ENCODE measurements at places on chromosomes 7 and 10.

DNA sequence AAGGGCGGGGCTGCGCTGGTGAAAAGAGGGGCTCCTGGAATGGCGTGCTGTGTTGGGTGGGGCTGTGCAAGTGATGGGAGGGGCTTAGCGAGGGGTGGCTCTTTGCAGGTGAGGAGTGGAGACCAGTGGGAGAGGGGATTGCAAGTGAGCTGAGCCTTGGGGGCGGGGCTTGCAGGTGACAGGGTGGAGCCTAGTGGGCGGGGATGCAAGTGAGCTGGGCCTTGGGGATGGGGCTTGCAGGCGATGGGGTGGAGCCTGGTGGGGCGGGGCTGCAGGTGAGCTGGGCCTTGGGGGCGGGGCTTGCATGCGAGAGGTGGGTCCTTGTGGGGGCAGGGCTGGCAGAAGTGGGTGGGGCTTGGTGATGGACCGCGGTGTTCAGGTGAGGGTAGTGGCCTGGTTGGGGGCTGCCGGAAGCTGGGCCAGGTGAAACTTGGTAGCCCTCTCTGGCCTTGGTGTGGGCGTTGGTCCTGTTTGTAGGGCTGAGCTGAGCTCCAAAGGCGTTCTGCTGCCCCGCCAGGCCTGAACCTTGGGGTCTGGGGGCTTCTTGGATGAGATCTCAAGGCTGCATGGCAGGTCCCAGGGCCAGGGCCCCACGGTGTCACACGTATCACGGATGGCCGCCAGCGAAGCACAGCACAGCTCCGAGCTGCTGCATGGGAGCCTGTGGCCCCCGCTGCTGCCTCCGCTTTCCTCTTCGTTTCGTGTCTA is 743 bp upstream of the PITRM1 start:
- no peak for DNase-seq

DNA sequence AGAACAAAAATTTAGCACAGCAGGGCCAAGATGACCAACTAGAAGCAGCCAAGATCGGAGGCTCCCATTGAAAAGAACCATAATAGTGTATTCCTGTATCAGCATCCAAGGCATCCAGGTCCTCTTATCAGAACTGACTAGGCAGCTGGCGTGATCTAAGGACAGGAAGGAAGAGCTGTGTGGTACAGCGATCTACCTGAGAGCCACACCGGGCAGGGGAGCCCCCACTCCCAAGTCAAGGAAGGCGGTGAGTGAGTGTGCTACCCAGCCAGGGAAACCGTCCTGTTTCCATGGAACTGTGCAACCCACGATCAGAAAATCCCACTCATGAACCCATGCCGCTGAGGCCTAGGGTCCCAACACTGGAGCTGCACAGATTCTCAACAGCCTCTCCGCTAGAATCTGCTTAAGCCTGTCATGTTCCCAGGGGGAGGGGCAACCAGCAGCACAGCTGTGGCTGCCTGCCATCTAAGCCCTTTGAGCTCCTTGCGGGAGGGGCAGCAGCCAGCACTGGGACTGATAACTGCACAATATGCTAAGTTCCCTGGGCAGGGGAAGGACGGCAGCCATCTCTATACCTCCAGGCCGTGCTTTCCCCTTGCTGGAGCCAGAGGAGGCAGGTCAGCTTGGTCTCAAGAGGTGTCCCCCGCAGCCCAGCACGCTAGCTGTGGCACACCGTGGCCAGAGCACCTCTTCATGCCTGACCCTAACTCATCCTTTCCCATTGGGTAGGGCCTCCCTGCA is 213.0 kb upstream of the SMIM30 start:
- no peak for DNase-seq

DNA sequence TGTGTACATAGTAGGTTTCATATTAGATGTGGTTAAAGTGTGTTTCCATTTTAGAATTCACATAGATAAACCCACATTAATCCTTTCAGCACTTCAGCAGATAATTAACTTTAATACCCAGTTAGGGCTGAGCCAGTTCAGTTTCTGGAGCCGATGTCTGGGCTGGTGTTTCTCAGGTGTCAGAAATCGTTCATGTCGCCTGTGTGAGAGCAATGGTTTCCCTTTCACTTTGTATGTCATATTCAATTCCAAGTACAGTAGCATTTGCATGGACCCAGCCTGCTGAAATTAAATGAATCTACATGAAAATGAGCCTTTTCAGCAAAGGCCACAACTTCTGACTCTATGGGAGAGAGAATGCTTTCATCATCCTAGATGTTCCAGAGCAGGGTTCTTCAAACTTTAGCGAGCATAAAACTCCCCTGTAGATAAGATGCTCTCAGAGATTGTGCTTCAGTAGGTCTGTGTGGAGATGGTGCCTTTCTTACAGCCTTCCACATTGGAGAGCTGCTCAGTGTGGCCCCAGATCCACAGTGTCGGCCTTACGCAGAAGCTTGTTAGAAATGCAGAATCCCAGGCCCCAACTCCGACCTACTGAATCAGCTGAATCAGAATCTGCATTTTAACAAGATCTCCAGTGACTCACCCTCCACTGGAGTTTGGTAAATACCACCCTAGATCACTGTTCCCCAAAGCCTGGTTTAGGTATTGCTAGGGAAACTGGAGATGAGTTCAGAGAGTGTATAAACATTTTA is 19.6 kb downstream of the WIPF3 start:
- no peak for DNase-seq

- DNase-seq: no peak
These were observed 283.9 kb upstream of the DKK1 start for GRCh38 chr10:52030051-52030790.

DNA sequence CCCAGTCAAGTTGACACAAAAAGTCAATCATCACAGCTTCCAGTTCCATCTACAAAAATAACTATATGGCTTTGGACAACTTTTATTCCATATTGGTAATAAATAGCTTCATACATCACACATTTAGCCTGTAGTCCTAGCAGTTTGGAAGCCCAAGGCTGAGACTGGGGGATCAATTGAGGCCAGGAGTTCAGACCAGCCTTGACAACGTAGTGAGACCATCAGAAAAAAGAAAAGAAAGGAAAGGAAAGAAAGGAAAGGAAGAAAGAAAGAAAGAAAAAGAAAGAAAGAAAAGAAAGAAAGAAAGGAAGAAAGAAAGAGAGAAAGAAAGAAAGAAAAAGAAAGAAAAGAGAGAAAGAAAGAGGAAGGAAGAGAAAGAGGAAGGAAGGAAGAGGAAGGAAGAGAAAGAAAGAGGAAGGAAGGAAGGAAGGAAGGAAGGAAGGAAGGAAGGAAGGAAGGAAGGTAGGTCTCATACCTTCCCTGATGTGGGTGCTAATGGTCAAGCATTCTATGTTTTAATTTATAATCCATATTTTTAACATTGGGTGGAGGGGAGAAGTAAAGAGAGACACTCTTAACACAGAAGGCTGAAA is 37.8 kb downstream of the CAV1 start:
- DNase-seq: no peak

GRCh38 chr10:88110355-88110754 is 246.9 kb downstream of the PTEN start:
- no peak for DNase-seq

- no peak for DNase-seq
These were observed 207.7 kb upstream of the TEX47 start for GRCh38 chr7:89002981-89003956.

DNA sequence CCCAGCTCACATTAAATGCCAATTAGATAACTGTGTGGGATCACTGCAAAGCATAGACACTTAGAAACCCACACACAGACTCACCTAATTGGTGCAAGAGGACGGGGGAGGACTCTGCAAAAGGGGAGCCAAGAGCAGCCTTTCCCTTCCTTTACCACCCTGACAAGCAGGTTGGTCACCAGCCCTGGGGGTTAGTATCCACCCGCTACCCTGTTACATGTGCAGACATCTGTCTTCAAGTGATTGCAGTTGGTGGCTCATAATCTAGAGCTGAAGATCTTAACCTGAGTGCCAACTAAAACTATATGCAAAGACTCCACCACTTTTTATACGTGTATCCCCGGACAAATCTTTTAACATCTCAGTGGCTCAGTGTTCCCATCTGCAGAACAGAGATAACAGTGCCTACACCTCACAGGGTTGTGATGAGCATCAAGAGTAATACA is 56.9 kb downstream of the SORBS1 start:
- DNase-seq: no peak

DNA sequence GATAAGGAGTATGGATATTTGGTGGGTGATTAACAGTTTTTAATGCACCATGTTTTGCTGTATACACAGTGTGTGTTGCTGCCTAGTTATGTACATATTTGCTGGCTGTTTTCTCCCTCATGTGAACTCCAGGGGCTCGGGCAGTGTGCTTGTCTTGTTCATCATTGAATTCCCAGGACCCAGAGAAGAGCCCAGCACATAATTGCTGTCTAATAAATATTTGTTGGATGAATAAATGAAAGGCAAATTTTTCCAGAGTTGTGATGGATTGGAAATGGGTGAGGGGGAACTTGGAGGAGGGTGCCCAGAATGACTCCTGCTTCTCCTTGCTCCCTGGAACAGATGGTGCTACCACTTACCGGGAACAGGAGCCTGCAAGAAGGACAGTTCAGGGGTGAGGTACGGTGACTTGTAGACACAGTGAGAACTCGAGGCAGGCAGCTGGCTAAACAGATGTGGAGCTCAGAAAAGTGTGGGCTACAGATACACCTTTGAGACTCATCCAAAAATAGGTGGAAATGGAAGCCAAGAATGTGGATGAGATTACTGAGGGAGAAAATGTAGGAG is 586.8 kb upstream of the MGMT start:
- no peak for DNase-seq

GRCh38 chr7:68564306-68565135 is 1033.8 kb upstream of the AUTS2 start:
- no peak for DNase-seq

DNA sequence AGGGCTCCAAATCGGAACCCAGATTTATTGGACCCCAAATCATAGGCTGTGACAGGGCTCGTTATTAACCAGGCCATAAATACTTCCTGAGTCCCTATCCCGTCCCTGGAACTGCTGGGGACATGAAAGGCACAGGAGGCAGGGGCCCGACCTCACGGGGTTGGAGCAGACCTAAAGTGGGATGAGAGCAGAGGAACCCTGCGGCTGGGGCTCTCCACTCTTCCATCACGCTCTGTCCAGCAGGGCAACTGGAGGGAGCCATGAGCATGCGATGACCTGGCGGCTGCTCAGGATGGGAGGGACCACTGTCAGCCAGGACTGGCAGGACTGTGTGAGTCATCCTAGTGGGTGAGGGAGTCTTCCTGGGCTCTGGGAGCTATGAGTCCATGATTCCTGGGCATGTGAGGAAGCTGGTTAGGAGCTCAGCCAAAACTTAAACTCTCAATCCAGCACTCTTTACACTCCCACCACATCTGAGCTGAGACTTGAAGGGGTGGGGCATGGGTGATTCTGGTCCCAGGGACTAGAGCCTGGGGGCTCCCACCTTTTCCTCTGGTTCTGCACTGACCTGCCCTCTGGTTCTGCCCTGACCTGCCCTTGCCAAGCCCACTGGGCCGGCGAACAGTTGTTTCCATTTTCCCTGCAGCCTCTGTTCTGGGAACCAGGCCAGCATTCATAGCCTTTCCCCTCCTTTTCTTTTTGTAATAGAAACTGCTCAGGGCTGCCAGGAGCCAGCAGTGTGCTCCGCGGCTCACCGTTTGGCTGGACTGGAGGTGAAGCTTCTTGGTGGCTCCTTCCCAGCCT is 47.1 kb downstream of the SYPL1 start:
- no peak for DNase-seq

DNA sequence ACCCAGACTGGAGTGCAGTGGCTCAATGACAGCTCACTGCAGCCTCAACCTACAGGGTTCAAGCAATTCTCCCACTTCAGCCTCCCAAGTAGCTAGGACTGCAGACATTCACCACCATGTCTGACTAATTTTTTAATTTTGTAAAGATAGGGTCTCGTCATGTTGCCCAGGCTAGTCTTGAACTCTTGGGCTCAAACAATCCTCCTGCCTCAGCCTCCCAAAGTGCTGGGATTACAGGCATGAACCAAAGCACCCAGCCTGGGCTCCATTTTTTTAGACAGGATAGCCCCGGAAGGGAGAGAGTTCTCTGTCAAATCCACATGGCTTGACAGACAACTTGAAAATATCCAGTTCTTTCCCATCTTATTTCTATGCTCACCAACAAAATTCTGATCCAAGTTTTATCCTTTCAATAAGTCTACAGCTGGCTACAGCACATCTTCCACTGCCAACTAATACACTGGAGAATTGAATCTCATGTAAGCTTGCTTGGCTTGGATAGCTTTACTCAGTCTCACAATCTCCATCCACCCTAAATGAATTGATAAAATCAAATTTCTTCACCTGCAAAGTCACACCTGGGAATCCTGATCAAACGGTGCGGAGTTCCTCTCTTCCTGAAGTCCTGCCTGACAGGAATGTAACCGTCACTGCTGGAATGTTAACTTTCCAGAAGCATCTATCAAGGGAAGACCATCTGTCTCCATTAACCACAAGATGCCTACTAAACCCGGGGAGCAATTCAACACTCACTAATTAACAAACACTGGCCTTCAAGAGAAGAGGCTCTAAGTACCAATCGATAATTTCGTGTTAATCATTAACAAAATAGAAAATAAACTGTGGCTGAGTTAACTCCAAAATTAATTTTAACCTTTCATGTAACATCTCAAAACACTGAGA is 239.7 kb upstream of the MKLN1 start:
- DNase-seq: no peak

DNA sequence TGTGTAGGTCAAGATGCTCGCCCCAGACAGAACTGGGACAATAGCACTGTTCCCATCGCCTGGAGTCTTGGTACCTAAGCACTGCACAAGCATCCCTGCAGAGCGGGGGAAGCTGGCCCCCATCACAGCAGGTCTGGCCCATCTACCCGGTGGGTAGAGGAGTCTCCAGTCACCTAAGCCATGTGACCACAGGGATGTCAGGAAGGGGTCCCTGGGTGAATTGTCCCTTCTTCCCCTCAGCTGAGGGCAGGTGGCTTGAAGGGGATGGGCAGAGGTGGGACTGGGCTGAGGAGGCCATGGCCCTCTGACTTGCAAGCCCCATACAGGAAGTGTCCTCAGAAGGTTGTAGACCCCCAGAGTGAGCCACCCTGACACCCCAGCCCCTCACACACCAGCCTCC is 39.7 kb downstream of the FRMPD2 start:
- no peak for DNase-seq

GRCh38 chr7:128812514-128813168 is 17.6 kb upstream of the FLNC start:
- no peak for DNase-seq

DNA sequence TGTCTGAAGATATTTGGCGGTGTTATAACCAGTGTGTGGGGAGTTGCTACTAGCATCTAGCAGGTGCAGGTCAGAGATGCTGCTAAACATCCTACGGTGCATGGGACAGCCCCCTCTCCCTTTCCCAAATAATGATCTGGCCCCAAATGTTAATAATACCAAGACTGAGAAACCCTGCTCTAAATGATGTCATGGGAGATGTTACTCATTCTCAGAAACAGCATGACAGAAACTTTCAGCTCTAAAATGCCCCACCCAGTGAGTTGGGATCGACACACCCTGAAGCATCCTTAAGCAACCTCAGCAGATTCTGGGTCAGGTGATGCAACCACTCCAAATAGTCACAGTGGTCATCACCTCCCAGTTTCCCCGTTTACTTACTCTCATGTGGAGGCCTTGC is 108.8 kb upstream of the MPP7 start:
- DNase-seq: no peak

DNA sequence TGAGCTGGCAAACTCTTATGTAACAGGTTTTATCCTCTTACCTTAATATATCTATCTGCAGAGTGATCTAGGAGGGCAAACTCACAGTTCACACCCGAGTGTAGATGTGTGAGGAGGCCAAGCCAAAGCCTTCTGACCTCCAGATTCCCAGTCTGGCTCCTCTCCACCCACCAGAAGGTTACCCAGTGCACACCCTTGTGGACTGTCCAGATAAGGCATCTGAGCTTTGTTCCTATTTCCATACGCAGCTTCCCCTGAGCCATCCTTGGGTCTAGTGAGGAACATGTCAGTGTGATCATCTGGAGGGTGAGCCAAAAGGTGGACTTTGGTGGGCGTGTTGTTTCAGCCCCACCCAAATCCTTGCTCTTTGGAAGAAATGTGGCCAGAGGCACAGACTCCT is 203.0 kb upstream of the MEOX2 start:
- DNase-seq: no peak

Measured in activated CD4-positive, CD25-positive, alpha-beta regulatory T cell treated with anti-CD3 and anti-CD28 coated beads, Interleukin-2, amount 50 U/mL, for 16 hours (primary cell).